ENCODE measurements at places on chromosomes 1 and 21. TPM values are rescaled to one million over a fixed set of nuclear protein-coding genes. Genes with fewer than 3 reads are reported as not detected.

TMEM52 gene
- total RNA-seq = 8.5 TPM

RGS8 gene
- total RNA-seq = not detected

SHISAL2A gene
- total RNA-seq = not detected

HFM1 gene
- total RNA-seq = not detected

GRCh38 chr1:78292361-78292760 is 198.4 kb upstream of the PTGFR start:
- H3K27me3 ChIP-seq = no peaks in the 10 kb centered on the region
- no peaks in the 10 kb centered on the region for H3K4me1 ChIP-seq
- no peak overlapping the region for H3K27ac ChIP-seq

DNA sequence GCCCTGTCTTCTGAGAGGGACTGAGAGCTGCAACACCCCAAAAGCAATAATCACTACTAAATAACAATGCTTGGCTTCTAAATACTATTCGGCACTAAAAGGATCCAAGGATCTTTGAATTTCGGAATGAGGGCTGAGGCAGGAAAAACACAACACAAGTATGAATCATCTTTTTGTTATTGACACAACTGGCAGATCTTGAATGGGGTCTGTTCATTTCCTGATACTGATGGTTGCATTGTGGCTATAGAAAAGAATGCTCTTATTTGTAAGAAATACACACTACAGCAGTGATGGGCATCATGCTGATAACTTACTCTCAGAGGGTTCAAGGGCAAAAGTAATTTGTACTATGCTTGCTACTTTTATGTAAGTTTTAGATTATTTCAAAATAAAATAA is 149.2 kb upstream of the PLD5 start:
- DNase-seq = no peak
- no peaks in the 10 kb centered on the region for H3K36me3 ChIP-seq
- no peak overlapping the region for H3K4me3 ChIP-seq
- no peaks in the 10 kb centered on the region for H3K4me1 ChIP-seq
